Fibroblast of the aortic adventitia (primary cell): ENCODE measurements at places on chromosomes 5 and 9. TPM values are rescaled to one million over a fixed set of nuclear protein-coding genes. Genes with fewer than 3 reads are reported as not detected.

DNA sequence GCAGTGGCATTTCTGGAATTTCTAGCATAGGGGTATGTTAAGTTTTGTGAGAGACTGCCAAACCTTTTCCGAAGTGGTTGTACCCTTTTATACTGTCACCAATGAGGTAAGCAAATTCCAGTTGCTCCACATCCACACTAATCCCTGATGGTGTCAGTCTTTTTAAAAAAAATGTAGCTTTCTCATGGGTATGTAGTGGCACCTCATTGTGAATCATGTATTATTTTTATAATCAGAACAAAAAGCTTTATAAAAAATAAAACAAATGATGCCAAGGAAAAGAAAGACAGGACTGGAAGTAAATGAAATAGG is 93.4 kb upstream of the CLINT1 start:
- DNase-seq, result no peak

Gene C9orf153
- total RNA-seq, result 0.41 and 0.45 TPM in 2 replicates

GRCh38 chr9:120528829-120529228 is 51.1 kb downstream of the CDK5RAP2 start:
- DNase-seq, result no peak

GRCh38 chr9:22054529-22054928 is 45.4 kb upstream of the CDKN2B start:
- DNase-seq, result no peak

- DNase-seq, result peak; percentile 41
Measured at GRCh38 chr9:77848404-77848803, 183.2 kb downstream of the GNAQ start.

DNA sequence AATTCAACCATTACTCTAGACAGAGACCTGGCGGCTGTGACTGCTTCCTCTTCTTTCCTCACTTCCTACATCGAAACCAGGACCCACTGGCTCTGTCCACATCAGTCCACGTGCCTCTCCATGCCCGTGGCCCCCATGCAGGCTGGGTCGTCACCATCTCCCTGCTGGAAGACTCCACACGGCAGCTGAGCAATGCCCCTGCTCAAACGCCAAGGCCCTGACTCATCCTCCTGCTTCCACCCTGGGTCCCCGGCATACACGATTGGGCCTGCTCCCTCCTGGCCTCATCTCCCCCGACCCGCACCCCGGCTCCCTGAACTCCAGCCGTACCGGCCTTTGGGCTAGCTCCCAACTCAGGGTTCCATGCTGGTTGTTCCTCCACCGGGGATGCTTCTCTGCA is 67.2 kb upstream of the IER5L start:
- no peak for DNase-seq

Gene STPG3
- total RNA-seq, result not detected in 2 replicates

Gene DDX31
- 4.5 and 13.5 TPM in 2 replicates for total RNA-seq

- DNase-seq, result peak; percentile 95
Measured at GRCh38 chr5:154285661-154286408, 95.3 kb downstream of the GALNT10 start.

DNA sequence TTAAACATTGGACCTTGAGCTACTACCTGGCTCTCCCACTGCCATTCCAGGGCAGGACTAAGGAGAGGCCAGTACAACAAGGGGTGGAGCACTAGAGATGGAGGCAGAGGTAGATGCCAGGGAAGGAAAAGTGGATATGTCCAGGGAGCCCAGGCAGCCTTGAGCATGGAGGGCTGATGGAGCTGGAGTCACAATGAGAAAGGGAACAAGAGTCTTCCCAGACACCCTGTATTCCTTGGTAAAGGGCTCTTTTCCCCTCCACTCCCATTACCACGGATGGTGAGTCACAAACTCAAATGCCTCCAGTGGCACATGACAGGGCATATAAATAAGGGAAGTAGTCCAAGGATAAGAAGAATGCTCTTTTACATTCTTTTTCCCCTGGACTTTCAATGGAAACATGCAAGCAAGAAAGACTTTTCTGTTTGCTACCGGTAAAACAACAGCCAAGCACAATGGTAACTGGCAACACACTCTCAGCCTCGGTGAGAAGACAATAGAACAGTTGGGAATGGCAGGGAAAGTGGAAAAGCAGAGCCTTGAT is 16.7 kb downstream of the ERAP1 start:
- peak; percentile 62 for DNase-seq

- DNase-seq, result no peak
Measured at GRCh38 chr5:67720162-67720772, 495.3 kb upstream of the PIK3R1 start.

GRCh38 chr5:142295084-142295758 is 29.6 kb downstream of the SPRY4 start:
- DNase-seq, result no peak

DNA sequence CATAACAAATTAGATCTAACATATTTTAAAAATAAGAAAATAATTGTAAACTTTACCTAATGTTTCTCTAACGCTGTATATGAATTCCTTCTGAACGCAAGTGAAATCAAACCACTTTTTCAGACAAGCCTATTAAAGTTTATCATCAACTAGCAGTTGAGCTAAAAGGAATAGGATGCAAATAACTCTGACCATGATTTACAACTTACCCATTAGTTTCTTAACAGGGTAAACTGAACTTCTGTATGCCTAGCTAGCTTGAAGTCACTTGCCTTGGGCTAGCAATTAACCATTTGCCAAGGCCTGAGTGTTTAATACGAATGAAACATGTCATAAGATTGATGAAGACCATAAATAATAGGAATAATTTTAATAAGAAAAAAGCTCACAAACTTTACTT is 762.7 kb upstream of the ARRDC3 start:
- no peak for DNase-seq

DNA sequence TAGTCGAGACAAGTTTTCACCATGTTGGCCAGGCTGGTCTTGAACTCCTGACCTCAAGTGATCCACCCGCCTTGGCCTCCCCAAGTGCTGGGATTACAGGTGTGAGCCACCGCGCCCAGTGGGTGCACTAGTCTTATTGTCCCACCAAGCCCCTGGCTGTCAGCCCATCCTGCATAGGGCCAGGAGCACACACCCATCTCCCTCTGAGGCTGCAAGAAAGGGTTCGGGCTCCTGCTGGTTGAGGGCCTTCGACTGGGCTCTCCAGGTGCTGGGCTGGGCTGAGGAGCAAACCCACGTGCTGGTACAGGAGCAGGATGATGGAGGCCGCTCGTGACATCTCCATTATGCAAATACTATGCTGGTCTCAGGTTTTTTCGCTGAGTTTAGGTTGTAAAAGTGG is 25.1 kb upstream of the RNF130 start:
- DNase-seq, result no peak

Gene RFESD
- 0.33 and 4.7 TPM in 2 replicates for total RNA-seq

Gene CD14
- total RNA-seq, result 0.36 and 4.4 TPM in 2 replicates

Gene PBX3
- 42.6 and 62.4 TPM in 2 replicates for total RNA-seq

- DNase-seq, result no peak
Measured at GRCh38 chr5:135130261-135131215, 96.5 kb upstream of the PITX1 start.

GRCh38 chr9:83670381-83670780 is 37.4 kb downstream of the UBQLN1 start:
- DNase-seq, result no peak

GRCh38 chr5:68593211-68593671 is 377.7 kb downstream of the PIK3R1 start:
- peak; percentile 22 for DNase-seq

DNA sequence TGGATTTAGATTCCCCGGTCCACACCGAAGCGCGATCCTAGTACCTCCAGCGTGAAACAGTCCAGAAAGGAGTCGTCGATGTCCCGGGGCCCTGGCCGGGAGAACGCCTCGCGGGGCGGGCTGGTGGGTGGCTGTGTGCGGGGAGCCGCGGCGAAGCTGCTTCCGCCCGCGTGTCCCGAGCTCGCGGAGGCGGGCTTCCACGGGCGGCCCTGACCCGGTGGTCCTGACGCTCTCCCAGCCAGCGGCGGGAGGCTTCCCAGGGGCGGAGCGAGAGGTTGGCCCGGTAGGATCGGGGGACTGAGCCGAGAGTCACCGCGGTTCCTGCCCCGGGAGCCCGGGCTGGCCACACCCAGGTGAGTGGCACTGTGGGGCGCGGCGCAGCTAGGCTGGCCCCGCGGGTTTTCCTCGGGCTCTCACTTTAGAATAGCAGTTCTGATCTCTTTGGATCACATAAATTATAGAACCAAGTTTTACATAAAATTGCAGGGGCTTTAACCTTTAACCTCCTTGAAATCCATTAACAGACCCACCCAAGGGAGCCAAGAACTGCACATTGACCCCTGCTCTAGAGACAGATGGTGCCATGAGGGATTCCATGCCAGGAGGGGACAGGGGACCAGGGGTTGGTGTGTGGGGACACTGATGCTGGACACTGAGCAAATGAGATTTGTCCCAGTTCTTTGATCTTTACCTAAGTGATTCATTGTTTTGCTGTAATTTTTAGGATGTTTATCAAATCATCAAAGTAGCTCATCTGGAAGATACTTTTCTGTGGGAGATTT is 29.2 kb upstream of the IL31RA start:
- DNase-seq, result no peak

- DNase-seq, result no peak
Measured at GRCh38 chr9:117906763-117907162, 202.6 kb downstream of the TLR4 start.

Gene NR6A1
- total RNA-seq, result 1.2 TPM in 1 of 2 replicates, not detected in the other

GRCh38 chr5:150448952-150449516 is 505 bp downstream of the RPS14 start:
- peak; percentile 37 for DNase-seq

GRCh38 chr9:83109296-83109695 is 46.4 kb upstream of the RASEF start:
- no peak for DNase-seq

- DNase-seq, result peak; percentile 38
Measured at GRCh38 chr9:112249277-112249676, 74.2 kb upstream of the SUSD1 start.

GRCh38 chr5:108025957-108026356 is 355.2 kb upstream of the EFNA5 start:
- no peak for DNase-seq

DNA sequence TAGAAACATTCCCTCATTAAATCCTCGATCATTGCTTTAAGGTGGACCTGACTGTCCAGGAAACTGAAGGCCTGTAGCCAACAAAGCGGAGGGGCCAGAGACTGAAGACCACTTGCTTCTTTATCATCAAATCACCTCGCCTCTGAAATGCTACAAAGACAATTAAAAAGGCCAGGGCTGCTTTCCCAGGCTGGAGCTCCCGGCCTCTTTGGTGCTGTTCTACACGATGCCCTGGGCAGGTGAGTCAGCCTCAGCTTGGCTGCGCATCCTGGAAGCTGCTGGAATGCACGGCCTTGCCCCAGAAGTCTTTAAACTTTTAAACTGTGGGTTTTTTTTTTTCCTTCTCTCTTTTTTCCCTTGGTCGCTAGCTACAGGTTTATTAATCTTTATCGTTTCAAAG is 46.5 kb downstream of the SH3PXD2B start:
- DNase-seq, result peak; percentile 77

DNA sequence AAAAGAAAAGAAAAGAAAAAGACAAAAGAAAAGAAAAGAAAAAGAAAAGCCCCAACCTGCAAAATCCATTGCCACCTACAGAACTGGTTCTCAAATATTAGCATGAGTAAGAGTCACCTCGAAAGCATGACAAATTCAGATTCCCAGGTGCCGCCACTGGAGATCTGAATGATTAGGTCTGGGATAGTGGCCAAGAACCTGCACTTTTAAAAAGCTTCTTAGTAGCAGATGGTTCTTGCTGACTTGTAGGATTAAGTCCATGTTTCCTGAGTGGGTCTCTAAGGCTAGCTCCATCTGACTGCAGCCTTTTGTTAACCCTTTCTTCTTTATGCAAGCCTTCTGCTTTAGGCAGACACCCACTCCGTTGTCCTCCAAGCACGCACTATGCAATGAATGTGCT is 178.5 kb upstream of the CDH18 start:
- DNase-seq, result no peak

Gene PCDHA9
- under 0.01 and 0.49 TPM in 2 replicates for total RNA-seq

DNA sequence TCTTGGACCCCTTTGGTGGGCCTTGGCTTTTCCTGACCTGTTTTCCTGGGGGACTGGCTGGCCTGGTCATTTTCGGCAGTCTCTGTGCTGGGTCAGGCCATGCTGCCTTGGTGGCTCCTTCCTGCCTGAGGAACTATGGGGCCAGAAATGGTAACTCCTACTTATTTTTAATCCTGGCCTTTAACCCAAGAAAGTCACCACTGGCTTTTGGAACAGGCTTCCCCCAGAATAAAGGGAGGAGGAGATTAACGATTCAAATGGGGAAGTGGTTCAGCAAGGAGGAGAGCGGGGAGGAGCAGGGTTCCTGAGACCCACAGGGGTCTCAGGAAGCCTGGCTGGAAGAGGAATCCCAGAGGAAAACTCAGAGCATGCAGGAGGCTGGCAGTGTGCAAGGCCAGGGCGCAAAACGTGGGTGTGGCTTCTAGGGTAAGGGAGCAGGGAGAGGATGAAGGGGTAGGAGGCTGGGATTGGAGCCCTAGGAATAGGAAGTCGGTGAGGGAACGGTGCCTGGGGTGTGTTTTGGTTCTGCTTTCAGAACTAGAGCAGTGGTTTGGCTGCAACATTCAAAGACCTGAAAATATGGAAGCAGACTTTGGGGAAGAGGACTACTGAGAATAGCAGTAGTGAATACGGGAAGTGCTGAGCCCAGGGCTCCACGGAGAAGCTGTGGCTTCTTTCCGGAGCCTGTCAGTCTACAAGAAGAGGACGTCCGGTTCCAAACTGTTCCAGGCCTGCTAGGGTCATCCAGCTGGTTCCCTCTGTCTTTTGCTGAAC is 271.1 kb upstream of the KLF4 start:
- no peak for DNase-seq

DNA sequence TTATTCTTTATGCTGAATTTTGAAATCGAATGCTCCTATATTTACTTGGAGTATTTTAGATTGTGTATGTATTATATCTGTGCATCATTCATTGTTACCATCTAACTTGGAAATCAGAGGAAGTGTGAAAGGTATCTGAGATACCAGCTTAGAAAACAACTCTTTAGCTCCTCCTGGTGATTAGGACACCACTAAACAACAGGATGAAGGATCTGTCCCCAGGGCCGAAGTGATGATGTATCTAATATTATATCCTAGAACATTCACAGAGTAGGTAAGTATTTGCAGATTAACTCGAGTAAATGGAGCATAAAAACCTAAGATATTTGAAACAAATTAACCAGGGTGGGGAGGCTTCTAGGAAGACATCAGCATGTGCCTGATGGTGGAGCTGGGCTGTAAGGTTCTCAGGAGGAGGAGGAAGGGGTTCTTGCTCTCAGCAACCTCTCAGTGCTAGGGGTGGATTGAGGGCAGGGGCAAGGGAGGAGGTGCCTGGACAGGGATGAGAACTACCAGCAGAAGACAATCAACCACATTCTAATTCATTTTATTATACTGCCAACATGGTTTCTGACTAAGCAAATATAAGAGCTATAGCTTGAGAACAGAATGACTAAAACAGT is 2.6 kb upstream of the NFIL3 start:
- DNase-seq, result peak; percentile 63

DNA sequence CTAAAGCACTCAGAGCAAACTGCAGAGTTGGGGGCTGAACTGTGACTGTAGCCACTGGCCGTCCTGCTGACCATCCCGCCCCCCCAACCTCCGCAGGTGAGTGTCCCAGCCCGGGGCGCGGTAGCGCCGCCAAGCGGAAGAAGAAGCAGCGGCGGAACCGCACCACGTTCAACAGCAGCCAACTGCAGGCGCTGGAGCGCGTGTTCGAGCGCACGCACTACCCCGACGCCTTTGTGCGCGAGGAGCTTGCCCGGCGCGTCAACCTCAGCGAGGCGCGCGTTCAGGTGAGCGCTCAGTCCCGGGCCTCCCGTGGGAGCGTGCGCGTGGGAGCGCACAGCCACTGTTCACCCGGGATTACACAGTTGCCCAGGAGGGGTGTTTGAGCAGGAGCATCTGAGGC is 33.7 kb downstream of the PTGES start:
- no peak for DNase-seq
